ENCODE measurements at places on chromosomes 6 and 20.

- peaks cover 59% of the 10 kb centered on the region for H3K4me1 ChIP-seq
- no peak for DNase-seq
- H3K27ac ChIP-seq = peak overlapping the region; percentile 93
- H3K36me3 ChIP-seq = peaks cover 8% of the 10 kb centered on the region
These were observed 417 bp downstream of the PRRT1 start for GRCh38 chr6:32151181-32151862.

DNA sequence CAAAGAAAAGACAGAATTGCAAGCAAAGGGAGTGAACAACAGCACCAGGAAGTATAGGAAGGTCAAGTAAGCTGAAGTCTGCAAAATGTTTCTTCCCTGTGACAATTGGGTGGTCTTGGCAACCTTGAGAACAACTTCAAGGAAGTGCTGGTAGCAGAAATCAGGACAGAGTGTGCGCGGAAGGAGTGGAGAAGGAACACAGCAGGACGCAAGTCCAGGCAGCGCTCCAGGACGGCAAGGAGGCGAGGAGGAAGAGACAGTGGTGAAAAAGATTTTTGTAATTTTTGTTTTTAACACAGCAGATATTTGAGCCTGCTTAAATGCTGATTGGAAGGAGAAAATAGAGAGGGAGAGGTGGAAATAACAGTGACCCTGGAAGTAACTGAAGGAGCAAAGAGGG is 141.7 kb downstream of the F13A1 start:
- no peak overlapping the region for H3K27ac ChIP-seq
- no peaks in the 10 kb centered on the region for H3K27me3 ChIP-seq
- no peak for DNase-seq
- H3K4me3 ChIP-seq = no peak overlapping the region

DNA sequence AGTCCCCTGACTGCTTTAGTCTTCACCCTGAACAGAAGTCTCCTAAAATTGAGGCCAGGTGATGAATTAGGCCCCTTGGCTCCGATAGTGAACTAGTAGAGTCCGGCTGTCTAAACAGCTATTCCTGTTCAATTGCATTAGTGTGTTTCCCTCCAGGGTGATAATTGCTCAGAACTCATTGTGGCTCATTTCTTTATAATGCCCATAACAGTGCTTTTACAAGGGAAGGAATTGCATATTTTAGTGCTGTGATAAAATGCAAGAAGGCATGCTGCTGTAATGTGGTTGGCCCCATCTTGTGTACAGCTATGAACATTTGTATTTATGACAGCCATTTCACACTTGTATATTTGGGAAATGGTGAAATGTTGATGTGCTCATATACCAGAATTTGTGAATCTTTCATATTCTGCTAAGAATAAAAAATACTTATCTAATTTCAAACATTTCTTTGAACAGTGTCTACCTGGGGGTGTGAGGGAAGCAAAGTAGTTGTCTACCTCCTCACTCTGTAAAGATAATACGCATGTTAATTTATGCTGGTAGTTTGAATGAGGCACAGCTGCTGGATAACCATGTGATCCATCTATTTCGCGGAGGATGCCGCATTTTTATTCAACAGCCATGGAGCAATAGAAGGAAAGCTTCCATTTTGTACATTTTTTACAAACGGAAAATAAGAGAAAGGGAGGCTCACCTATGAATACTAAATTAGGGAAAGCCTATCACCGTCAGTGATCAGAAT is 451.4 kb downstream of the NKAIN2 start:
- no peaks in the 10 kb centered on the region for H3K36me3 ChIP-seq
- H3K27ac ChIP-seq = no peak overlapping the region
- no peak overlapping the region for H3K4me3 ChIP-seq
- DNase-seq = no peak
- no peaks in the 10 kb centered on the region for H3K4me1 ChIP-seq

- no peak overlapping the region for H3K27ac ChIP-seq
- peaks cover 5% of the 10 kb centered on the region for H3K4me1 ChIP-seq
- H3K4me3 ChIP-seq = no peak overlapping the region
- no peak for DNase-seq
- no peaks in the 10 kb centered on the region for H3K36me3 ChIP-seq
- H3K27me3 ChIP-seq = no peaks in the 10 kb centered on the region
These were observed 141.9 kb upstream of the NEDD9 start for GRCh38 chr6:11374036-11375010.

GRCh38 chr6:130466052-130466747 is 100.4 kb downstream of the TMEM200A start:
- H3K27me3 ChIP-seq = no peaks in the 10 kb centered on the region
- no peak overlapping the region for H3K4me3 ChIP-seq
- H3K4me1 ChIP-seq = no peaks in the 10 kb centered on the region
- H3K27ac ChIP-seq = no peak overlapping the region
- H3K36me3 ChIP-seq = no peaks in the 10 kb centered on the region

DNA sequence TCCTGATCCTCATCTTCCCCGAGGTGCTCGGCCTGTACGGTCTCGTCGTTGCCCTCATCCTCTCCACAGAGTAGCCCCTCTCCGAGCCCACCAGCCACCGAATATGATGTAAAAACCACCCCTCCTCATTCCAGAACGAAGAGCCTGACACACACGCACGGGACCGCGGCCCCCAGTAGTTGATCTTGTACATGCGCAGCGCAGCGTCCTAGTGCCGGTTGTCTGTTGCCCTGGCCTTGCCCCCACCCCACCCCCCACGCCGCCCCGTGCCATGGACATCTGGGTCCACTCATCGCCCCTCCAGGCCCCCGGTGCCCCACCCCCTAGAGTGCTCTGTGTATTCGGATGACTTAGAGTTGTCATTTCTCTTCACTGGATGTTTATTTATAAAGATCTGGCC is 5.2 kb upstream of the PRPH2 start:
- H3K36me3 ChIP-seq = no peaks in the 10 kb centered on the region
- H3K27ac ChIP-seq = peak overlapping the region; percentile 81
- DNase-seq = no peak
- peak overlapping the region; percentile 56 for H3K4me3 ChIP-seq

DNA sequence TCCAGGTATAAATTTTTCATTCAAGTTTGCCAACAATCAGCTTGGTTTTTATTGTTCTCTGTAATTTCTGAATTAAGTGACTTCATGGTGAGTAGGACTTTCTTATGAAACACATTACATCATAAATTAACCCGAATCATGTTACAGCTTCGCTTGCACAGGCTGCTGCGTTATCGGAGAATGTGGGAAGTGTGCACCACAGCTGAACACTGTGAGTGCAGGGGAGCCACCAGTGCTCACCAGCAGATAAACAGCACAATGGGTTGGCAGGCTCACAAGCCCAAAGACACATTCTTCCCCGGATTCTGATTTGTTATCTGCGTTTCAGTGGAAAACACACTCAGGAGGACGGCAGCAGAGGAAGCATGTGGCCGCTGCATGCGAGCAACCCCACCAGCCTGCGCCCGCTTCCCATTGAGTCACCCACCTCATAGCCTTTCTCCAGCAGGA is 121.1 kb downstream of the GMDS start:
- H3K4me1 ChIP-seq = no peaks in the 10 kb centered on the region
- no peak for DNase-seq
- no peaks in the 10 kb centered on the region for H3K36me3 ChIP-seq
- H3K4me3 ChIP-seq = no peak overlapping the region
- H3K27me3 ChIP-seq = no peaks in the 10 kb centered on the region
- H3K27ac ChIP-seq = no peak overlapping the region

DNA sequence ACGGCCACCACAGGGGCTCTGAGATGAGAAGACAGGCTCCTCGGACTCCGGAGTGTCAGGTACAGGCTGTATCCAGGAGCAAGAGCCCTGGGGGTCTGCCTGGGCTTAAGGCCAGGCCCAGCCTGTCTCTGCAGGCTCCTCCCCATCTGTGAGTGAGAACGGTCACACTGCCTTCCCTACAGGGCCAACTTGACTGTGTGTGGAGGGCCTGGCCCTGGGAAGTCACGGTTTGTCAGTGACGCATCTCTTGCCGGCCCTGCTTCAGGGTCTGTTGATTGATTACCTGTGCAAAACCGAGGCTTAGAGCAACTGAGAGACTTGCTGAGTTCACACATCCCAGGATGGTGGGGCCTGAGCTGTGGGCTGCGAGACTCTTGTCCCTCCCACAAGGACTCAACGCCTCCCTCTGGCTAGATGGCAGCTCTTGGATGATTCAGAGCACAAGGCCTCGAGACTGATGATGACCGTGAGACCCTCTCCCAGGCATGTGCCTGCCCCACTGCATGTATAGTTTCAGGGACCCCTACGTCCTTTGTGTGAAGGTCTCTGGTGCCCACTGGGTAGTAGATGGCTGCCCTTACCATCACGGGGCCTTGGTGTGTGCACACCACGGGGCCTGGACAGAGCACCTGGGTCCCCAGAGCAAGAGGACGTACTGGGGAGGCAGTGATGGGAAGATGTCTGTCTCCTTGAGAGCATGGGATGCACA is 5.9 kb downstream of the RBM38 start:
- peaks cover 100% of the 10 kb centered on the region for H3K4me1 ChIP-seq
- peak overlapping the region; percentile 31 for H3K4me3 ChIP-seq
- peak overlapping the region; percentile 94 for H3K27ac ChIP-seq
- no peaks in the 10 kb centered on the region for H3K27me3 ChIP-seq
- DNase-seq = no peak

- no peak overlapping the region for H3K4me3 ChIP-seq
- no peaks in the 10 kb centered on the region for H3K27me3 ChIP-seq
- H3K36me3 ChIP-seq = peaks cover 10% of the 10 kb centered on the region
- DNase-seq = no peak
These were observed 180.0 kb downstream of the KIF16B start for GRCh38 chr20:16393297-16393696.

DNA sequence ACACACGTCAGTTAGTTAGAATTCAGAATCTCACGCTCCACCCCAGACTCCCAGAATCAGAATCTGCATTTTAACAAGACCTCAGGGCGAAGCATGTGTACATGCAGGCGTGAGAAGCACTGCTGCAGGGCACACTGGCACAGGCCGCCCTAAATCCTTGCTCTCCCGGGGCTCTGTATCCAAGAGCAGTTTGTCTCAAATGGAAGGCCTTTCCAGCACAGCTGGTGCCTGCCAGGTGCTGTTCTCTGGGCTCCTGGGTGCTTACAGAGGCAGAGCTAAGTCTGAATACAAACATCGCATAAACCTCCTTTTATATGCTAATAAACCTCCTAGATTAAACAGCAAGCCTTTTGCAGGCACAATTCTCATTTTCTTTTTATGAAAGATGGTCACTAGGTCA is 119.1 kb upstream of the CD93 start:
- peak; percentile 72 for DNase-seq
- no peak overlapping the region for H3K4me3 ChIP-seq
- no peaks in the 10 kb centered on the region for H3K27me3 ChIP-seq
- H3K36me3 ChIP-seq = no peaks in the 10 kb centered on the region
- peak overlapping the region; percentile 23 for H3K27ac ChIP-seq
- peaks cover 38% of the 10 kb centered on the region for H3K4me1 ChIP-seq

DNA sequence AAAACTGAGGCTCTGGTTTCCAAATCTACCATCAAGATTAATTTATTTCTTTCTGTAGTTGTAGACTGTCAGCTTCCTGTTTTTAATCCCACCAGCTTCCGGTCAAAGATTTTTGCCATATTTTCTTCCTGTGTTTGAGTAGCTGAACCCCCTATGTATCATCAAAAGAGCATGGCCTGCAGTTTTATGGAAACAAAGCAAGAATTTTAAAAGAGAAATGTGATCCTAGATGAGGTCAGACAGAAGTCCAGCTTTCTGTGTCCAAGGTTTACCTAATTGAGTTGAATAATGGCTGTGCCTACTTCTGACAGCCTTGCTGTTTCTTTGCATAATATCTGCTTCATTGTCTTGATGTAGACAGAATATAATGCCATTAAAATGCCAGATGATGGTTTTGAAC is 163.7 kb downstream of the CARMIL1 start:
- H3K27ac ChIP-seq = no peak overlapping the region
- no peaks in the 10 kb centered on the region for H3K36me3 ChIP-seq
- no peaks in the 10 kb centered on the region for H3K27me3 ChIP-seq
- H3K4me1 ChIP-seq = no peaks in the 10 kb centered on the region
- no peak overlapping the region for H3K4me3 ChIP-seq

GRCh38 chr6:38805692-38806091 is 90.6 kb downstream of the DNAH8 start:
- no peaks in the 10 kb centered on the region for H3K4me1 ChIP-seq
- no peak overlapping the region for H3K27ac ChIP-seq
- no peaks in the 10 kb centered on the region for H3K36me3 ChIP-seq
- no peaks in the 10 kb centered on the region for H3K27me3 ChIP-seq
- H3K4me3 ChIP-seq = no peak overlapping the region

GRCh38 chr6:151431337-151431736 is 20.6 kb downstream of the RMND1 start:
- H3K27me3 ChIP-seq = no peaks in the 10 kb centered on the region
- peaks cover under 1% of the 10 kb centered on the region for H3K4me1 ChIP-seq
